ENCODE measurements at places on chromosomes 1 and 21. TPM values are rescaled to one million over a fixed set of nuclear protein-coding genes. Genes with fewer than 3 reads are reported as not detected.

The SAMSN1 gene
- 89.4 TPM for total RNA-seq

The GREM2 gene
- 0.16 TPM for total RNA-seq

The PLPPR5 gene
- total RNA-seq: not detected

The RNU1-4 gene
- 1,082 TPM for total RNA-seq

The CA6 gene
- total RNA-seq: 1.7 TPM

The KCNK2 gene
- not detected for total RNA-seq

The CD1B gene
- total RNA-seq: not detected

The ALX3 gene
- total RNA-seq: not detected

The CHRNB2 gene
- total RNA-seq: 0.10 TPM

The VAV3 gene
- total RNA-seq: 1.8 TPM

The PDZK1IP1 gene
- total RNA-seq: not detected

The OR2L3 gene
- not detected for total RNA-seq

The TGFB2 gene
- total RNA-seq: 0.07 TPM

The BNIPL gene
- 3.1 TPM for total RNA-seq

The ANKRD65 gene
- total RNA-seq: 0.29 TPM

The ATG4C gene
- total RNA-seq: 11.5 TPM

The ADGRL4 gene
- total RNA-seq: not detected

The OR10J5 gene
- not detected for total RNA-seq

The FALEC gene
- 0.66 TPM for total RNA-seq

The TMEM54 gene
- total RNA-seq: not detected

The IRF2BP2 gene
- 176 TPM for total RNA-seq

The CYYR1 gene
- total RNA-seq: not detected

The OR2T29 gene
- total RNA-seq: not detected

The BRDT gene
- total RNA-seq: 0.10 TPM

The KCND3 gene
- total RNA-seq: not detected

The CTSS gene
- 53.4 TPM for total RNA-seq

The LDLRAD1 gene
- not detected for total RNA-seq

The DUSP10 gene
- total RNA-seq: 7.8 TPM

The SLFNL1 gene
- 0.11 TPM for total RNA-seq

The GNG12 gene
- total RNA-seq: not detected

The INAVA gene
- total RNA-seq: 0.09 TPM

The ANKRD35 gene
- total RNA-seq: 0.50 TPM

The HSPB7 gene
- not detected for total RNA-seq

The CHI3L1 gene
- not detected for total RNA-seq

The TRIM63 gene
- not detected for total RNA-seq

The NUP210L gene
- 0.11 TPM for total RNA-seq

The CAMK2N1 gene
- total RNA-seq: 0.25 TPM

The S100A3 gene
- total RNA-seq: not detected

The PTGFR gene
- total RNA-seq: not detected

All from activated naive CD4-positive, alpha-beta T cell treated with anti-CD3 and anti-CD28 coated beads, Interleukin-2, amount 50 U/mL, for 72 hours (primary cell).